ENCODE measurements at places on chromosomes 1 and 21. TPM values are rescaled to one million over a fixed set of nuclear protein-coding genes. Genes with fewer than 3 reads are reported as not detected.

DNA sequence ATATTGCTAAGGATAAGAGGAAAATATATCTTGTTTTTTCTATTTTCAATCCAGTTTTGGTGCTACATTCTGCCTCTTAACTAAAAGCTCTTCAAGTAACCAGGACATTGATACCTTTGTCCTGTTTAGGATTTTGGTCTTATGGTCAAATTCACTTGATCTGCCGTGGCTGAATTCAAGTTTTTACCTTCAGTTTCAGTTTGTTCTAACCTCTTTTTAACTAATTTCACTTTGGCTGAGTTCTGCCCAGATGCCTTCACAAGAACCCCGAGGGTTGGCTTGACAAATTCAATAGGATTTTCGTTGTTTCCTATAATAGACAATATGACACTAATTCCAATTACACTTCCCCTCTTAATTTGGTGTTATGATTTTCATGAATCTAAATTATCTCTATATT, 84.5 kb upstream of the C1orf21 start:
- H3K4me3 ChIP-seq = no peak overlapping the region
- peaks cover 6% of the 10 kb centered on the region for H3K27me3 ChIP-seq
- H3K36me3 ChIP-seq = no peaks in the 10 kb centered on the region
- H3K27ac ChIP-seq = no peak overlapping the region

DNA sequence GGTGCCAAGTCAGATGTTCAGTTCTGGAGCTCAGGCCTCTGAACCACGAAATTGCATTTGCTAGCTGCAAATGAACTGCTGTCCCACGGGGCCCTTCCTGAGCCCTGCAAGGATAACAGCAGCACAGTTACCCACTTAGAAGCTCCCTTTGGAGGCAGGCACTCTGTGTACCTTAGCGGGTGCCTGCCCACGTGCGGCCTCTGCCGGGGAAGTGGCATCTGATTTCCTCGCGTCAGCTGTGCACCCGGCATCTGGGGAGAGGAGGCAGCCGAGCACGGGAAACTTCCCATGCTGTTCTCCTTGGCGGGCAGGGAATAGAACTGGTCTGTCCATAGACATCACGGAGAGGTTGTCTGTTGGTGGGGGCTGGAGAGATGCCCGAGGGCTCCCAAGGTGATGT, 148.0 kb upstream of the C1orf174 start:
- no peak overlapping the region for H3K27ac ChIP-seq
- H3K4me3 ChIP-seq = no peak overlapping the region
- no peaks in the 10 kb centered on the region for H3K36me3 ChIP-seq
- H3K27me3 ChIP-seq = peaks cover 9% of the 10 kb centered on the region
- no peak for DNase-seq
- no peaks in the 10 kb centered on the region for H3K4me1 ChIP-seq

The GPR25 gene
- not detected for total RNA-seq

DNA sequence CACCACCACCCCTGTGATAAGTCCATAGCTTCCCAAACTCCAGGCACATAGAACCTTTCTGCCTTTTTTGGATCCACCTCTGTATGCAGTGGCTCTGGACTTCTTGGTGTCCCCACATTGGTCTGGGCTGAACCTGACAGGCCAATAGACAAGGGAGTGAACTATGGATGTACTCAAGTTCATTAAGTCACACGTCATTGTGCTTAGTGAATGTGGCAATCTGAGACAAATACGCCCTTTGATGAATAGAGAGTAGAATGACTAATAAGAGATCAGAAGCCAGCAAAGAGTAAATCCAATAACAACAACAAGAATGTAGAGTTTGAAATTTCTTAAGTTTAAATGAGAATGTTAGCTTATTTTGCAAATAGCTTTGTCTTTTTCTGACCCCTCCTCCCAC, 114.8 kb downstream of the ST6GALNAC3 start:
- H3K4me1 ChIP-seq = no peaks in the 10 kb centered on the region
- H3K4me3 ChIP-seq = no peak overlapping the region
- H3K27ac ChIP-seq = no peak overlapping the region

GRCh38 chr1:39098546-39099250, 72.5 kb downstream of the NDUFS5 start:
- no peak overlapping the region for H3K27ac ChIP-seq
- H3K4me1 ChIP-seq = peaks cover 22% of the 10 kb centered on the region
- H3K4me3 ChIP-seq = no peak overlapping the region

- H3K27ac ChIP-seq = no peak overlapping the region
- DNase-seq = no peak
Observed at GRCh38 chr1:65469889-65470340, 49.4 kb downstream of the LEPR start.

Data from activated CD4-positive, alpha-beta T cell treated with anti-CD3 and anti-CD28 coated beads for 36 hours (primary cell).